ENCODE measurements at places on chromosomes 1 and 21.
A peak's percentile ranks its signal among the peaks of the same experiment; 100 is the strongest.

DNA sequence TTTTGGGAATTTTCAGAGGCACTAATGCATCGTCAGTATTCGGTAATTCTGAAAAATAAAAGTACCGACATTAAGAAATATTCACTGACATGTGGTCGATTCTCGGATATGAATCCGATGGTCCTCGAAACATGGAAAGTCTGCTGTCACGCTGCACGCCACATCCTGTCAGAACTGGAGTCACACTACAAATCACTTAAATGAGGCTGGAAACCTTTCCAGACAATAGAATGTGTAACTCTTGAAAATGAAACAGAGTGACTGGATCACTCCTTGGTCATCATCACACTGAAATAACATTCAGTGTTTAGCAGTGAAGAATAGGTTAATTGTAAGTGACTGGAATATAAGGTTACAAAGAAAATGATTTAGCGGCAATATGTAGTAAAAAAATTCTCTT, 620.1 kb upstream of the ADAMTS5 start:
- no peaks in the 10 kb centered on the region for H3K4me1 ChIP-seq
- no peaks in the 10 kb centered on the region for H3K36me3 ChIP-seq
- no peak overlapping the region for H3K27ac ChIP-seq
- H3K27me3 ChIP-seq = no peaks in the 10 kb centered on the region
- DNase-seq = no peak

GRCh38 chr1:204442376-204443259, 31.0 kb upstream of the PPP1R15B start:
- H3K27me3 ChIP-seq = no peaks in the 10 kb centered on the region
- DNase-seq = no peak
- H3K27ac ChIP-seq = no peak overlapping the region
- H3K4me3 ChIP-seq = no peak overlapping the region
- peaks cover 6% of the 10 kb centered on the region for H3K36me3 ChIP-seq

DNA sequence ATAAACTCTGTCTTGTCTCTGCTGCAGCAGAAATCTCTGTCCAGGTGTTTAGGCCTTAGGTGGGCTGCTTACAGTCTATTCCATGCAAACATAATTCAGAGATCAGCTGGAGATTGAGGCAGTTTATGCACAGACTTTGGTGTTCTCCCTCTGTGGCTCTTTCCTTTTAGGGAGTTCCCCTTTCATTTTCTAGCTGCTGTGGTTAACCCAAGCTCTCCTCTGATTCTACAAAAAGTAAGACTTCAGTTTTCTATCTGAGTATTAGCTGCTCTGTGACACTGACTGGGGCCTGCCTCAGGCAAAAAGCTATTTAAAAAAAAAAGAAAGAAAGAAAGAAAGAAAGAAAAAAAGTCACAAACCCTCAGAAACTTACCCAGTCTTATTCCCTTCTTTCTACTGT, 211.1 kb downstream of the CAMTA1 start:
- H3K4me3 ChIP-seq = no peak overlapping the region
- no peaks in the 10 kb centered on the region for H3K36me3 ChIP-seq
- H3K27me3 ChIP-seq = peaks cover 9% of the 10 kb centered on the region
- DNase-seq = no peak

DNA sequence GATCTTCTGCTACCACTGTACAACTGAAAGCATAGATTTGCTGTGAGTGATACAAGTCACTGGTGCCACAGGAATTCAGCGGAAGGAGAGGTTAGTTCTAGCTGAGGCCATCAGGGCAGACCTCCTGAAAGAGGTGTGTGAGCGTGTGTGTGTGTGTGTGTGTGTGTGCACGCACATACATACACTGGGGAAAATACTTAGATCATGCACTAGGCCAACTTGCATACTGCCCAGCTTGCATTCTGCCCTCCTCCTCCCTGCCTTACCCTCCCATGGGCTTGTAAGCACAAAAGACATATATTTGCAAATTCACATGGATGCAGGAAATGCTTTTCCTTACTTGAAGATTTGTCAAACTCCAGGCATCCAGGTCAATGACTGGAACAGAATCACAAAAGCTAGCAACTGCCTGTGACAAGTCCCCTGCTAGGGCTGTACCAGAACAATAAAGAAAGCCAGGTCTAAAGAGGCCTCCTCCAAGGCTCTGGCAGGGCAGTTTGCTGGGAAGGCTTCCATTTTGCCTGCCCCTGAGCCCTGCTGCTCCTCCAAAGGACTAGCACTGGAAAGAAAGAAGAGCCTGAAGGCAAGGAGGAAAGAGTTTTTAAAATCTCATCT, 23.2 kb downstream of the PLEKHA6 start:
- no peak overlapping the region for H3K27ac ChIP-seq
- H3K27me3 ChIP-seq = no peaks in the 10 kb centered on the region
- no peak for DNase-seq
- peaks cover 8% of the 10 kb centered on the region for H3K4me1 ChIP-seq

- no peaks in the 10 kb centered on the region for H3K27me3 ChIP-seq
- H3K36me3 ChIP-seq = no peaks in the 10 kb centered on the region
- H3K27ac ChIP-seq = no peak overlapping the region
- no peak overlapping the region for H3K4me3 ChIP-seq
- no peak for DNase-seq
- H3K4me1 ChIP-seq = peaks cover 43% of the 10 kb centered on the region
These were observed 112.4 kb downstream of the PLXNA2 start for GRCh38 chr1:208131621-208132286.

- H3K4me1 ChIP-seq = no peaks in the 10 kb centered on the region
- H3K27me3 ChIP-seq = peaks cover 26% of the 10 kb centered on the region
- no peak for DNase-seq
These were observed 282.2 kb downstream of the RRAGC start for GRCh38 chr1:38577385-38577784.

DNA sequence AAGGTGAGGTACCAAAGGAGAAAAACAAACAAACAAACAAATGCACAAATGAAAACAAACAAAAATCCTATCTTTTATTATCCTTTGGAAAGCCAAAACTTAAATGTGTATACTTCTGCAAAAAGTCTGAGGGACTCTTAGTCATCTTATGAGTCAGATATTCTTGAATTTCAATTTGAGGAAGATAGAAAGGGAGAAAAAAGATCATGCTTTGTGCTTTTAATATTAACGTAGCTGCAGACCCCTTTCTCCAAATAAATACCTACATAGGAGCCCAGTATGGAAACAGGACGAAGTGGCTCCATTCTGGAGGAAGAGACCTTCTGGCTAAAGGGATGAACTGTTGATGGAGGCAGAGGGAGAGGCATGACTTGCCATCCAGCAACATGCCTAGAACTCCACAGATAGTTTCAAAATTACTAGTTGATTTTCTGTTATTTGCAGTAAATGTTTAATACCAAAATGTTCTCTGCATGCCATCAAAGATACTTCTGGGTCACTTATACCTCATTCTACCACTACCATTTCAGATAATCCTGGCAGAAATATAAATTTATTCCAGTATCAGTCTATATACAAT, 25.4 kb downstream of the NUP210L start:
- H3K27ac ChIP-seq = no peak overlapping the region
- H3K4me3 ChIP-seq = no peak overlapping the region
- H3K4me1 ChIP-seq = no peaks in the 10 kb centered on the region
- H3K27me3 ChIP-seq = no peaks in the 10 kb centered on the region
- no peak for DNase-seq
- no peaks in the 10 kb centered on the region for H3K36me3 ChIP-seq

DNA sequence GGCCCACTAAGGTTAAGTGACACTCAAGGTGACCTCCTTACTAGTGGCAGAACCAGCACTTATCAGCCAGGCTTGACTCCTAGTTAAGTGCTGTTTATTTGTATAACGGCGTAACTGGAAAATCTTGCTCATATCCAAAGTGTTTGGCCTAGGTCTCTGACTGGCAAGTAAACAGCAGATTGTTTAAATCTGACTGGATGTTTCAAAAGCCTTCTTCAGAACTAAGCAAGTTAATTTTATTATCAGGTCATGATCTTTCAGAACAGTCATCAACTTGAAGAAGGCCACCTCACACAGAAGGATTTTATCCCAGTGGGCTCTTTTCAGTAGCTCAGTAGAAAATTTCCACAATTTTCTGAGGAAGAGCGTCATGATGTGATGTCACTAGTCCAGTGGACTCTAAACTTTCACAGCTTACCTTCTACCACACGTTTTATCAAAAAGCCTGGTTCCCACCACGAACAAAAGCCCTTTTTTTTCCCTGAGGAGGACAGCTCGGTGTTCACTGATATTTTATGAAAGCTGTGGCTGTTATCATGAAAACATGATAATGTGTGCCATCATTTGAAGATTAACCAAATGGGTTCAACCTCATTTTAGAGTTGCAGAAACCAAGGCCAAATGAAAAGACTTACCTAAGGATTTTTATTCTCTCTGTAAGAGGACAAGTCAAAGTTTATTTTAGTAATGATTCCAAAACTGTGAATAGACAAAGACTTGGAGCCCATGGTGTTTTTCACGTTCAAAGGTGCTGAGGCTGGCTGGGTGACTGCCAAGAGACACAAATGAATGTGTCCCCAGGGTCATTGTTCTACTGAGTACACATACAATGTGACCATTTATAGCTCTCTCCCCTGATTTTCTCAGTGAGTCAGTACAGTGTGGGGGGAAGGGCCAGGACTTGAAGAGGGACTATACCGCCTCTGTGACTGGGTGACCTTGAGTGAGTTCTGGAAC, 9.1 kb downstream of the SGIP1 start:
- peak overlapping the region; percentile 92 for H3K27ac ChIP-seq
- peak; percentile 98 for DNase-seq
- H3K36me3 ChIP-seq = no peaks in the 10 kb centered on the region
- peak overlapping the region; percentile 43 for H3K4me3 ChIP-seq

DNA sequence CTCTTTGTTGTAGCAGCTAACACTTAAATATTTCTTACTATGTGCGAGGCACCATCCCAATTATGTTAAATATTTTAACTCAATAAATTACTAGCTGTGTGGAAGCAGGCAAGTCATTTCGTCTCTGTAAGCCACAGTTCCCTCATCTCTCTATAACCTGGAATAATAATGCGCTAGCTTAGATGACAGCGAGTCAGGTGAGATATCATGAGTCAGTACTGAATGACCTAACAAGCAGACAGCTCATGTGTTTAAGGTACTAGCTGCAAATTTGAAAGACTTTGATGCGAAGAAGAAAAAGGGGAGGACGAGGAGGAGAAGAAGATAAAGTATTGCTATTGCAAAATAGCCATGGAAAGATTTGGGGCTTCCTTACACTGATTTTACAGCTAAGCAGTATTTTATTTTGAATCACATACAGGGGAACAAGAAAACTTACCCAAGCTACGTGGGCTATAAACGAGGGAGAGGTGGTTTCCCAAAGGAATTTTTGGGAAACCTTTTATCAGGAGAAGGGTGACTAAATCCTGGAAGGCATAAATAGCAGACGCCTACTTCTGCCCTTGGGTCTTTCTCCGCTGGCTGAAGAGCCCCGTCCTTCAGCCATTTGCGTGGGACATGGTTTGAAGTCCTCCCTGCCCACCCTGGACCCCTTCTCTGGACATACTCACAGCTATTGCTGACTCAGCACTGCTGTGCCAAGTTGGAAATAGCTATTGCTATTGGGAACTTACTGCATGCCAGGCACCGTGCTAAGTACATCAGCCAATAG, 8.9 kb downstream of the CITED4 start:
- no peak overlapping the region for H3K27ac ChIP-seq
- H3K4me3 ChIP-seq = no peak overlapping the region
- peaks cover 3% of the 10 kb centered on the region for H3K27me3 ChIP-seq
- peaks cover 12% of the 10 kb centered on the region for H3K4me1 ChIP-seq

- no peak for DNase-seq
- no peaks in the 10 kb centered on the region for H3K36me3 ChIP-seq
- H3K27me3 ChIP-seq = no peaks in the 10 kb centered on the region
- H3K4me1 ChIP-seq = peaks cover 15% of the 10 kb centered on the region
- no peak overlapping the region for H3K4me3 ChIP-seq
These were observed 11.6 kb upstream of the CTBS start for GRCh38 chr1:84585803-84586202.

GRCh38 chr1:208242941-208243526, 1.1 kb downstream of the PLXNA2 start:
- no peak overlapping the region for H3K27ac ChIP-seq
- peaks cover 64% of the 10 kb centered on the region for H3K4me1 ChIP-seq
- no peaks in the 10 kb centered on the region for H3K36me3 ChIP-seq
- H3K4me3 ChIP-seq = peak overlapping the region; percentile 80

DNA sequence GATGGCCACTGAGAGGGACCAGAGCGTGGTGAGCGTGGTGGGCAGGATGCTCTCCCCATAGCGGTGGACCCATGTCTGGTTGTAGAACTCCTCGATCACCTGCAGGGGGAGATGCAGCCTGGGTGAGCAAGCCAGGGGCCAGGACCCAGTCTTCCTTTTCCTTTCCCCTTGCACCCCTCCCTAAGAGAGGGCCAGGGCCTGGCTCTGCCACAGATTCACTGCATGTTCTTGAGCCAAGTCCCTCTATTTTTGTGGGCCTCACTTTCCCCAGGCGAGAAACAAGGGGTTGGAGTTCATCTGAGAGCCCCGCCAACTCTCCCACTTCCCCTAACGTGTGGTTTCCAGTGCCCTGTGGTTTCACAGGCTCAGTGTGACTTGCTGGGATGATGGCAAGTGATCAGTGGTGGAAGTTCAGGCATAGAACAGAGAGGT, 27.5 kb downstream of the SLC2A1 start:
- H3K27me3 ChIP-seq = no peaks in the 10 kb centered on the region
- no peak for DNase-seq
- H3K27ac ChIP-seq = no peak overlapping the region
- H3K4me3 ChIP-seq = no peak overlapping the region
- H3K4me1 ChIP-seq = peaks cover 73% of the 10 kb centered on the region

DNA sequence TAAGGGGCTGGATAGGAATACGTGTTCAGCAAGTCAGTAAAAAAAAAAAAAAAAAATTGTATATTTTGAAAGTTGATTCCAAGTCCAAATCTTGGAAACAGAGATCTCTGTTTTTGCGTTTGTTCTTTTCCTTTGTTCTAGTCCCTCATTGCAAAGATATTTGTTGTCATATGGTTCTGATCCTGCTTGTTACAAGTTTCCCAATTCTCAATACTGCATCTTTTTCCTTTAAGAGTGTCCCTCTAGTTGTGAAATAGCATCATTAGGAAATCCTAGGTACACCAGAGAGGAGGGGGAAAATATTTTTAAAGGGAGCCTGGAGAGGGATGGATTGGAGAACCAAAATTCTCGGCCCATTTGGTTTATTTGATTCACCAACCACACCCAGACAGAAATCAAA, 152.2 kb upstream of the C1orf105 start:
- no peak for DNase-seq
- no peaks in the 10 kb centered on the region for H3K27me3 ChIP-seq

- peaks cover 10% of the 10 kb centered on the region for H3K36me3 ChIP-seq
- no peak overlapping the region for H3K27ac ChIP-seq
- peaks cover 35% of the 10 kb centered on the region for H3K4me1 ChIP-seq
- no peak overlapping the region for H3K4me3 ChIP-seq
- H3K27me3 ChIP-seq = no peaks in the 10 kb centered on the region
These were observed 6.7 kb downstream of the CELSR2 start for GRCh38 chr1:109256085-109256484.

DNA sequence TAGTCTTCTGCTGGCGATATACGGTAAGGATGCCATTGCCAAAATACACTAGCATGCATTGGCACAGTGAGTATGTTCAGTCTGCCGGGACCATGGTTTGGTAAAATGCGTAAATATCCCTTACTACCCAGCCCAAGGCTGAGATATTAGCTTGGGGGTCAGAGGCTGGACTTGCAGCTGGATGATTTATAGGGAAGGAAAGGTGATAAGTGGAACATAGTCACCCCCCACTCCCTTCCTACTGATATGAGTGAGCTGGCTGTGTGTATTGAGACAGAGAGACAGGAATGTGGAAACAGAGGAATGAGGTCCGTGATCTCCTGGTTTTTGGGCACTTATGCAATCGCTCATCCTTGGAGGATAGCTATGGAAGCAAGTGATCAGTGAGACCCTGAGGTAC, 642.8 kb downstream of the KCNT2 start:
- H3K27me3 ChIP-seq = no peaks in the 10 kb centered on the region
- H3K4me3 ChIP-seq = no peak overlapping the region
- H3K36me3 ChIP-seq = no peaks in the 10 kb centered on the region
- no peak for DNase-seq
- H3K4me1 ChIP-seq = no peaks in the 10 kb centered on the region

All from HepG2 (cell line).